ENCODE measurements at places on chromosomes 1 and 21. TPM values are rescaled to one million over a fixed set of nuclear protein-coding genes. Genes with fewer than 3 reads are reported as not detected.

The TRIM46 gene
- total RNA-seq, result 1.4 TPM

The PRRX1 gene
- not detected for total RNA-seq

The CFAP74 gene
- not detected for total RNA-seq

The GNAT2 gene
- total RNA-seq, result 0.34 TPM

The GOLT1A gene
- total RNA-seq, result not detected

The TCP10L gene
- total RNA-seq, result not detected

The GREM2 gene
- total RNA-seq, result not detected

All from mammary microvascular endothelial cell (primary cell).